WTC11 (cell line): ENCODE measurements at places on chromosomes 7 and 10.

- no peak for DNase-seq
Observed at GRCh38 chr10:97796651-97797050, 24.9 kb upstream of the SFRP5 start.

GRCh38 chr7:26480156-26480555 lies 188.5 kb downstream of the SNX10 start:
- DNase-seq: no peak

DNA sequence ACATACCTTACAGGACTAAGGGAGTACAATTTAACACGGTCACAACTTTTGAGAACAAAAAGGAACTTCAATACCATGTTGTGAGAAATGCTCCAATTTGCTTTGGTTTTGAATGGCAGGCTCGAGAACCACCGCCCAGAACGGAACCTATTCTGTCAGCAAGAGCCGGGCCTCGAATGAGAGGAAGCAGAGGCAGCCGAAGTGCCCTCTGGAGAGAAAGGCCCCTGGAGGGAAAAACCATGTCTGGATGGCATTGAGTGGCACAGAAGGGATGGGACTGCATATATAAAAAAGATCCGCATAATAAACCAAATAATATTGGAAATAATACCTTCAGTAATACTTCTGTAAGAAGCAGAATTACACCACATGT lies 85.6 kb downstream of the CHST15 start:
- no peak for DNase-seq

GRCh38 chr10:47414227-47414592 lies 30.1 kb upstream of the ZNF488 start:
- DNase-seq: no peak

DNA sequence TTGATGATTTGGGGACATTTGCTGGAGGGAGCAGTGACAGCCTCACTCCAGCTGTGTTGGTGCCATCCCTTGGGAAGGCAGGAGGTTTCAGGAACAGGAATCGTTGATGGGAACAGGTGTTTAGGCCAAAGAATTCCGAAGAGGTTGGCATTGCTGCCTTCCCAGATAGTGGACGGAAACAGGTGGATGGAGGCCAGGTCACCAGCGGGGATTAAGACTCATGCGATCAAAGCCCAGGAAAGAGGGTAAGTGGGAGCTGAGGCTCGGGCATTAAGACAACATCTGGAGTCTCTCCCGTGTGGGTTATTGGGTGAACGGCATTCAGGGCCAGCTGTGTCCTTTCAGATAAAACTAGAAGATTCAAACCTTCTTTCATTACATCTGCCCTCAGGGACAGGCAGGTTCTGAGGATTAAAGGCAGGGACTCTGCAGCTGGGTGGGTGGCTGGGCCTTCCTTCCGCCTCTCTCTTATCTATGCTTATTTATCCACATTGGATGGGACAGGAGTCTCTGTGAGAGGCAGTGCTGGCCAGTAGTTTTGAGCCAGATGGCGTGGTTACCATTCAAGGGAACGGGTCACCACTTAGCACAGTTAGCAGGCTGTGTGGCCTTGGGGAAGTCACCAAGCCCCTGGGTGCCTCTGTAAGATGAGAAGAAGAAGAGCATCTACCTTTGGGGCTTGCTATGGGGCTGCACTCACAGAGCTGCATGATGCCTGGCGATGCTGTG lies 67.6 kb downstream of the INSIG1 start:
- no peak for DNase-seq

- no peak for DNase-seq
Observed at GRCh38 chr10:16663444-16663843, 141.8 kb upstream of the C1QL3 start.

GRCh38 chr10:78942091-78942501 lies 126.7 kb upstream of the ZMIZ1 start:
- no peak for DNase-seq

- DNase-seq: no peak
Observed at GRCh38 chr10:127370601-127371000, 174.2 kb upstream of the INSYN2A start.

- DNase-seq: no peak
Observed at GRCh38 chr10:25561758-25562157, 372.3 kb upstream of the MYO3A start.

- DNase-seq: no peak
Observed at GRCh38 chr7:80207501-80207900, 72.9 kb downstream of the GNAI1 start.

GRCh38 chr10:112838784-112839481 lies 111.1 kb upstream of the TCF7L2 start:
- DNase-seq: peak; percentile 61

GRCh38 chr10:77024461-77024860 lies 613.1 kb downstream of the KCNMA1 start:
- DNase-seq: no peak

DNA sequence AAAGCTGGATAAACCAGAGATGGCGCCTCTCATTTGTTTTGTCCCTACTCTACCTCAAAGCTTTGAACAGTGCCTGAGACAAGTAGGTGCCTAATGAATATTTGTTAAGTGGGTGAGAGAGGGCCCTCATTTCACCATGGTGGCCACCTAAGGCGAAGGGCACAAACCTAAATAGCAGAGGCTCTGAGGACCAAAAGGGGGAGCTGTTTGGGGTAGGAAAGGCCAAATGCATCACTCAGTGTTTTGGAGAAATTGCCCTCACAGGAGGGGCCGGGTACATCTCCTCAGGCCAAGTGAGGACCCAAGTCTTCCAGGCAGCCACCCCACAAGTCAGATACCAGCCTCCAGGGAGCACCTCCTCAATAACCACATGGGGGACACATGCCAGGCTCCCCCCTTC lies 14.0 kb downstream of the IMPDH1 start:
- no peak for DNase-seq

DNA sequence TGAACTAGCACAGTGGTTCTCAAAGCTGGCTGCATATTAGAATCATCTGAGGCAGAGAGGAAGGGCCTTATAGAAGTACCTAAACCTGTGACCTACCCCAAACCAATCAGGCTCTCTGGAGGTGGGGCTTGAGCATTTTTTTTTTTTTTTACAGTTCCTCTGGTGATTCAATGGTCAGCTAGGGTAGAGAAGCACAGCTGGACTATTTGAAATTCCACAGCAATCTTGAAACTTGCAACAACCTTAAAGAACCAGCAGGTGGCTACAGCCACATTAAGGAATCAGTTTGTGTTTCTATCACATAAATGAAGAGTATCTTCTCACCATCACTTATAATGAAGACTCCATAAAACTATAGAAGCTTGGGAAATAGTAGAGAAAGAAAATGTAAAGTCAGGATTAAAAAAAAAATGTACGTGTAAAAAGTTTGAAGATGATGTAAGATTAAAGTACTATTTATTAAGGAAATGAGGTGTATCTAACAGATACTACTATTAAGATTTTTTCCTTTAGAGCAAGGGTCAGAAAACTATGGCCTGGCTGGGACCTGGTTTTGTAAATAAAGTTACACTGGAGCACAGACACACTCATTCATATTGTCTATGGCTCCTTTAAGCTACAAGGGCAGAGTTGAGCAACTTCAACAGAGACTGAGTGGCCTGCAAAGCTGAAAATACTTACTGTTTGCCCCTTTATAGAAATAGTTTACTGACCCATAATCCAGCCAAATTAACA lies 3.8 kb downstream of the RTKN2 start:
- no peak for DNase-seq

DNA sequence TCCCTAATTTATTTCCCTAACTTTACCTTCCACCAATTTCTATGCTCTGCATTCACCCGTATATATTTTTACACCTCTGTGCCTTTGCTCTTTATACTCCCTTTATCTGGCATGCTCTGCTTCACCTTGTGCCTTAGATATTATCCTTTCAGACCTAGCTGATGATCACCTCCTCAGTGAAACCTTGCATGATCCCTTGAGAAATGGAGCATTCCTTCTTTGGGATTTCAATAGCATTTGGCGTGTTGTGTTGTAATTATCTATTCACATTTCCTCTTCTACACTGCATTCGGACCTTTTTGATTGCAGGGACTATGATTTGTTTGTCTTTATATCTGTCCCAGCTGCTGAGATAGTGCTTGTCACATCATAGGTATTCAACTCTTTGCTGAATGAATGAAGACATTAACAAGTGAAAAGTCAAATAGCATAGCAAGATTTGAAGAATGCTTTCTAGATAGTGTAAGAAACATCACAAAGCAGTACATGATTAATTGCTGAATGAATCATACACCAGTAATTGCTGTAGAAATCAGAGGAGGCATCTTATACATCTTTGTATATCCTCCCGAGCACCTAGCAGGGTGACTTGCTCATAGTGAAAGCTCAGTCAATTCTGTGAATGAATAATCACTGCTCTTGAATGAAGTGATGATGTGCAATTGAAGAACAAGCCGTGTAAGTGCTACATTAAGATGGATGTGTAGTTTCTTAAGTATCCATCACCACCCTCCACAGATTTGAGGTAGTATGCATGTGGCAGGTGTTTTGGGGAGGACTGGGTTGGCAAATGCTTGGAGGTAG lies 2.0 kb upstream of the TM9SF3 start:
- DNase-seq: no peak

DNA sequence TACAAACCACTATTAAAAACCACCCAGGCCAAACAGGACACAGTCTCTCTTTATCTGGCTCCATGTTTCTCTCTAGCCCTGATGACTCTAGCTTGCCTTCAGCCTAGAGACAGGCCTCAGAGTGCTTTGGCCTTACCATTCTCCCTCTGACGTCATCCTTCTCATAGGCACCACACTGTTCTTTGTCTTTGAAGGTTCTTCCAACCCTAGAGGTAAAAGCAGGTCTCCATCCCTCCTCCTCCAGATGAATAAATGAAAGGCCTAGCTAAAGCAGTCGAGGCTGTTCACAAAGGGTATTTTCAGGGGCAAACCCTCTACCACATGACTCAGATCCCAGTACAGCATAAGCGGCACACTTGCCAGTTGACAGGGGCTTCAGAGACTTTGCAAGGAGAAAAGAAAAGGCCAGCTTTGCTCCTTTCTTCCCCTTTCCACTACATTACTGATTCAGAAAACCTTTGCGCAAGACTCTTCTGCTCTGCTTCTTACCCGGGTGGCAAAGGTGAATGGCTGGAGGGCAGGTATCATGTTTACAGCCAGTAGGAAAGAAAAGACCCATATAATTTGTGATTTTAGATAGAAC lies 14.8 kb downstream of the NFE2L3 start:
- no peak for DNase-seq

- DNase-seq: no peak
Observed at GRCh38 chr10:25811052-25811685, 122.9 kb upstream of the MYO3A start.

DNA sequence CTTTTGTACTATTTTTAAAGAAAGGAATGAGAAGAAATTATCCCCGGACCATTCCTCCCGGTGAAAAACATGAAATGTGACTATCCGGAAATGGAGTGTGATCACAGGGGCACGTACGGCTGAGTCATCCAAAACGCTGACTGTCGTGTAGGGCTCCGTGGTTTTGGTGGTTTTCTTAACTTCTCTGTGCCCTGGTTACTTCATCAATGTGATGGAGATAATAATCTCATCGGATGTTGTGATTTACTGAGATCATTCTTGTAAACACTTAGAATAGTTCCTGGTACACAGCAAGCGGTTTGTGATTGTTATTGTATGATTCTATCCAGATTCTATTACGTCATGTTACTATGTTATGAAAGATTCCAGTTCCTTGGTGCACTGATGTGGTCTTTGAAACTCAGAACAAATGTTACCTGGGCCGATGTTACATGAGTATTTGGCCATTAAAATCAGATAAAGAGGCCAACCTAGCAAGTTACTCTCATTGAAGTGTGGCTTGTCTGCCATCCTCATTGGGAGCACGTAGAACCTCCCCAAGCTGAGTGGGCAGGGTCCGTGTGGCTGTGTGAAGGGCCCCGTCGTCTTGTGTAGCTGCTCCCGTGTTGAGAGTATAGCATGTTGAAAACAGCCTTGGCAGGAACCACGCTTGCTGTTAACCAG lies 99.5 kb downstream of the CAMK1D start:
- DNase-seq: no peak

- DNase-seq: no peak
Observed at GRCh38 chr10:45372251-45372951, 1.6 kb upstream of the ALOX5 start.

DNA sequence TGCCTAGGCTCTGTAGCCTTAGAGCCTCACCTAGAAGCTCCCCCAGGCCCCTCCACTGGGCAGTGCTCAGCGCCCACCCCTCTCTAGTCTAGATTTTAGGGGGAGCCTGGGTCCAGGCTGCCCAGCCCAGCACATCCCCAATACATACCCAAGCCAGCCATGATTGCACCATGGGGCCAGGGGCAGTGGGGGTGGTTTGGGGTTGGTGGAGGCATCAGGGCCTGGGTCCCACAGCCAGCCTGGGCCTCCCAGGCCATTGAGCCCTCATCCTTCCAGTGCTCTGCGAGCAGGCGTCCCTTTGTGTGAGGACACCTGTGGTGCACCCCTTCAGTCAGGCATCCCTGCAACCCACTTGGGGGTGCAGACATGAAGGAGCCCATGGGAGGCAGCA lies 76.9 kb upstream of the RET start:
- no peak for DNase-seq

DNA sequence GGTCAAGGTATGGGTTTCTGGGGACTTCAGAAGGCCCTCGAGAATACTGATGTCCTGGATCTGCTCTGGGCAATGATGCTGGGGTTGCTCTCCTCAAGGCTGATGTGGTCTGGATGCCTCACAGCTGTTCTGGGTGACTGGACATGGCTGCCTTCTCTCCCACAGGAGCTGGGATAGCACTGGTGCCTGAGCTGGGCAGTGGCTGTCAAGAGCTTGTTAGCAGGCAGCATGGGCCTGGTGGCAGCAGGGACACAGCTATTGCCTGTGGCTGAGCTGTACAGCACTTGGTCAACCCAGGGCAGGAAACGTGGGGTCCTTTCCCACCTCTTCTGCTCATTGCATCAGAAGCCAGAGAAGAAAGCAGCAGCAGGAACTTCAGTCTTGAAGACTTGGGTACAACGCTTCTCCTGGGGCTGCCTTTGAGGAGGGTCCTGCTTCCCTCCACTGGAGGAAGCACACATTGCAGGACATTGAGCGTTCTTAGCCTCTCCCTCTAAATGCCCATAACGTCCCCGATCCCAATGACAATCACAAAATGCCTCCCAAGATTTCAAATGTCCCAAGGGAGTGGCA lies 13.0 kb downstream of the ADCYAP1R1 start:
- no peak for DNase-seq

DNA sequence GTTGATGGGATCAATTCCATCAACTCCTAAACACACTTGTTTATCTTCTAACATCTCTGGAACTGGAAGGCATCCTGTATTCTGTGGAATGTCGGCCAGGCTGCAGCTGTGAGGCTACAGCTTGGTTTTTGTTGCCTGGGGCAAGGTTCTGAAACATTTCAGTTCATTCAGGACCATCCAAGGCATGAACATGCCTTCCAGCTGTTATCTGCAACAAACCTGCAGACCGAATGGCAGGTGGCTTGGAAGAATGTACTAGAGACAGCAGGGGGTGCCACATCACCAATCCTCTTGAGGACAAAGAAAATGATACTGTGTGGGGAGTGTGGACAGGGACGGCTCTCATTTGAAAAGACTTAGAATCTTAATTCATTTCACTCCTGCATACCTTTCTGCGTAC lies 12.4 kb downstream of the PAPOLB start:
- peak; percentile 52 for DNase-seq
